ENCODE measurements at places on chromosomes 6 and 20.

DNA sequence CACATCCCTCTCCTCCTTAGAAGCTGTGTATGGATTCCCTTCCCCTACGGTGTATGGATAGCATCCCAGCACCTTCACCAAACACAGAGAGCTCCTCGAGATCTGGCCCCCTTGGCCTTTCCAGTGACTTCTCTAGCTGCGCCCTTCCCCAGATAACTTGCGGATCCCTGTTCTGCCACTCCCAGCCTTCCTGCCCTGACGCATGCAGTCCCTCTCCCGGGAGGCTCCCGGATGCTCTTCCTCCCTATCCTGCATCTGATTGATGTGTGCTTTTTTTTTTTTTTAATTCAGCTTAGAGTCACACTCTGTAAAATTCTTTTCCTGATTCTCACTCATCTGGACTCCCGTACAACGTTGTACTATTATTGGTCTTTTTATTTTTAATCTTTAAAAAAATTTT, 44.8 kb downstream of the GCNT2 start:
- DNase-seq: no peak

DNA sequence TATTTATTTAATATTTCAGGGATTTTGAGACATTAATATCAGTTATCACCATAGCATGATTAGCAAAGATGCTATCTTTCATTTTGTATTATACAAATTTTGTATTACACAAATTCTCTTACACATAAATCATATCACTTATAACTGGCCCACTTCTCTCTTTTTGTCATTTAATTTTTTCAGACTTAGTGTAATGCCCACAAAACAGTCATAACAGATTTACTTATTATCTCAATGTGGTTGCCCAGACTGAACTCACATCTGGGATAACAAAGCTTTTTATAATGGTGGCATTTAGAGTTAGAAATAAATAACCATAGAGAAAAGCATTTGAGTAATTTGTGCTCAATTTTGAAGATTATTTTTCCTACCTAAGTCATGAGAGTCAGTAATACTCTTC, 148.3 kb downstream of the TFAP2B start:
- DNase-seq: no peak

DNA sequence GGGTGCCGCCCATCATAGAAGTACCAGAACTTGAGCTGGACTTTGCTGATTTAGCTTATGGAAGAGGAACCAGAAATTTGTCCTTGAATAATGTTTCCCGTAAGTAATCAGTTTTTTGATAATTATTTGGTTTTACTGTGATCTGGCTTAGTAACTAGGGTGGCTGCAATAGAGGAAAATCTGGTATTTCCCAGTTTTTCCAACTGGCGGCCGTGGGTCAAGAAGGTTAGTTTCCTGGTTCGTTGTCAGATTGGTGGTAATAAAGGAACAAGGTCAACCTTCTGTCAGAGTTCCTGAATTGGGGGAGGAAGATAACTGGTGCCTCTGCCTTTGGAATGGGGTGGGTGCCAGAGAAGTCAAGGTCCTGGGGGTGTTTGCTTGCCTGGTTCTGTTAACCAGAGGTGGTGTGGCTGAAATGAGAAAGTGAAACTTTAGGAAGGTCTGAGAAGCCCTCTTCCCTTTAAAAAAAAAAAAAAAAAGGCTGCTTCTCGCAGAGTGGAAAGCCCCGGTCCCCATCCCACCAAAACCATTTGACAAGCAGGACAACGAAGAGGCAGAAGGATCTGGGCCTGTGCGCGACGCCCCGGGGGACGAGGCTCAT, at the start of gene CALHM6:
CALHM6 (plus strand) TSS at position 45 of the 601 bp plus-strand sequence; CDS start at position 600, 555 bp downstream.
- no peak for DNase-seq

DNA sequence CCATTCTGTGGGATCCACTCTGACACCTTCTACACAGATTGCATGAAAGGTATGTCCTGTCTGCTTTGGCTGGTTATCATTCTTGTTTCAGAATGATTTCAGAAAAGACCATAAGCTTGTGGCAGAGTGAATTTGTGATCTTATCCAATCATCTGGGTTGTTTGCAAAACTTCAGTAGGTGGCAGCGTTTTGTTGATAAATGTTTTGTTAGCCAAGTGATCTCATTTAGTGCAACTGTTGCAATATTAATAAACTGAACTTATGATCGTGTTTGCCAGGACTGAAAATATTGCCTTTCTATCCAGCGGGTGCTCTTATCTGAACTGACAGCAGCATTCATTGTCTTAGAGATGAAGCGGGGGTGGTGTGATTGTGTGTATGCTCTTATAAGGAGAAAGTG, 613.2 kb upstream of the NOX3 start:
- DNase-seq: no peak

DNA sequence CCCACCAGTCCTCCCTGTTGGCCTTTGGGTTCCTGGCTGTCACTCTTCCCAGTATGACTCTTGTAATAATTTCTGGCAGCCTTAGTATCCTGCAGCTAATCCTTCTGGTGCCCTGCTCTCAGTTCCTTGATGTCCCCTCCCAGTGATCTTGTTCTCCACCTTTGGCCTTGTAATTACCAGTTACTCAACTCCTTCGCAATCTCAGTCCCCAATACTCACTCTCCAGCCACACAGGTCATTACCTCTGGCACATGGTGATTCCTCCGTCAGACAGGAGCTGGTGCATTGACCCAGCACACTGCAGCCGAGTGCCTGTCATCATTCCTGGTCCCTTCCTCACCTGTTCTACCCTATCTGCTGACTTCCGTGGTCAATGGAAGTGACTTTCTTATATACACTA, 101.4 kb downstream of the FAM120B start:
- DNase-seq: no peak

DNA sequence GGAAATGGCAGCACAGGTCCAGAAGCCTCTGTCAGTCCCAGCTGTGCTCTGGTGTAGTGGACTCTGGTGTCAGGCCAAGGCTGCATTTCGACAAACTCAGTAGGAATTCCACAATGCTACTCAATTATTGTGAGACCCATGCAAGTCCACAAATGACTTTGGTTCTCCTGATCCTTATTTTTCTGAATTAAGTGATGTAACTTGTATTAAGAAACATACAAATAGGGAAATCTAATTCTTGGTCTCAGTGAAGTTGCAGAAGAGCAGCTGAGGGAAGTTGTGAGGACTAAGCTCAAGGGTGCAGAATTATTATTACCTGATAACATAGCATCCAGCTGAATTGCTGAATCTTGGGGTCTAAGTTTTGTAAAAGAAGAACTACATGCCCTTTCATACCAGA, 116.8 kb downstream of the MAFB start:
- DNase-seq: no peak

DNA sequence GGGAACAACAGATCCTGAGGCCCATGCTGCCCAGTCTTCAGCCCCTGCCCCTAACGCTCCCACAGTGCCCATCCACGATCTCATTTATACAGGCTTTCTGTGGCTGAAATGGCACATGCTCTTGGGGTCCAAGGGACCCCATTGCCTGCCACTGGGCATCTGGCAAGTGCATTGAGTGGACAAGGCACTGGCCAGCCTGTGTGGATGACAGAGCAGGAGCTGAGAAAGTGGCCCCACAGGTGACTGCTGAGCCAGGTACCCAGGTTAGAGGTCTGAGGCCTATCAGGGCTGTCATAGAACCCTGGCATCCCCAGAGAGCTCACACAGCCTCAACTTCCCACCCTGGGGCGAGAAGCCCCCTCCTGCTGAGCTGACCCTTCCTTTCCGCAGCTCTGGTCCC, 86.0 kb upstream of the NXT1 start:
- DNase-seq: no peak

GRCh38 chr20:57749869-57750268, 40.1 kb upstream of the PMEPA1 start:
- no peak for DNase-seq

GRCh38 chr20:11890331-11891076, 27.2 kb upstream of the BTBD3 start:
- no peak for DNase-seq

DNA sequence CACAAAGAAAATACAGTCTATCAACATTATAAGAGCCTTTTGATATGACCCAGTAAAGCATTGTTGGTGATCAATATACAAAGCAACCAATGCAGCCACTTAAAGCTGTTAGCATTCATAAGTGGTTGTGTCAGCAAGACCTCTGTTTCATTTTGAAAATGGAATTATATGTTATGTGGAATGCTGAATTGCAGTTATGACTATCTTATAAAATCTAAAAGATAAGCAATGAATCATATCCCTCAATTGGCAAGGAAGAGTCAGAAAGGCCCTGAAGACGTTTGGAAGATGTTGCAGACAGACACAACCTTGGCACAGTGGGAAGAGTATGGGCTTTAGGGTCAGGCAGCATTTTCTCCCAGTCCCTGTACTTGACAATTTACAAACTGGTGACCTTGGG, 93.8 kb upstream of the RNF217 start:
- no peak for DNase-seq

- no peak for DNase-seq
These were observed 235.0 kb downstream of the HTR1B start for GRCh38 chr6:77228279-77228678.

- no peak for DNase-seq
These were observed 148.3 kb downstream of the HACE1 start for GRCh38 chr6:104711371-104711770.

GRCh38 chr20:29741894-29742698, 1515.4 kb upstream of the DEFB115 start:
- DNase-seq: no peak

DNA sequence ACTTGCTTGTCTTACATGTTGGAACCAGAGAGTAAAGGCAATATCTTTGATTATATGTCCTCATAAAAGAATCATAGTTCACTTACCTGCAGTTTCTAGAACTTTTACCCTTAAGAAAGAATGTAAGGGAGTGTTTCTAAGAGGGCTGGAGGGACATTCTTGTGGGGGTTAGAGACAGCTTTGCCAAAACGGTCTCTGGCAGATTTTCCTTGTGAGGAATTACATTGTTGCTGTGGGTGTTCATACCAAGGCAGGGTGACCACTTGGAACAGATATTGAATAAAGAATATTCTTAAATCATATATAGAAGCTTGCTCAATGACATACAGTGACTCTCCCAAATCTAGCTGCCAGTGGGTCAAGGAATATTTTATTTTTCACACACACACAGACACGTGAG, 517.6 kb upstream of the SOX4 start:
- DNase-seq: no peak

GRCh38 chr6:4664117-4664626, 112.0 kb upstream of the CDYL start:
- DNase-seq: no peak

DNA sequence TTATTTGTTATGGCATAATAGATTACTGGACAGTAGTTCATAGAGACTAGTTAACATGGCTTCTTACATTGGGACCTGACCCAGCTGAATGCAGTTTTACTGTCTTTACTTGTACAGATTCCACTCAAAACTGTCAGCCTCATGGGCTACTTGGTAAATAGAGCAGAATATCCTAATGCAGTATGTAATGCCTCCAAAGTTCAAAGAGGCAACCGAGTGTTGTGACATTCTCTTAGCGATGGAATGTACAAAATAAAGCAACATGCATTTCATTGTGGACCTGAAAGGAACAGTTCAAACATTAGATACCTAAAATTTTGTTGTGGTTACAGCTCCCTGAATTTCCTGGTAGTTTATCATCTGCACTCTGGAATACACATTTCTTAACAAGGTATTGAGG, 29.1 kb upstream of the RGS17 start:
- no peak for DNase-seq

DNA sequence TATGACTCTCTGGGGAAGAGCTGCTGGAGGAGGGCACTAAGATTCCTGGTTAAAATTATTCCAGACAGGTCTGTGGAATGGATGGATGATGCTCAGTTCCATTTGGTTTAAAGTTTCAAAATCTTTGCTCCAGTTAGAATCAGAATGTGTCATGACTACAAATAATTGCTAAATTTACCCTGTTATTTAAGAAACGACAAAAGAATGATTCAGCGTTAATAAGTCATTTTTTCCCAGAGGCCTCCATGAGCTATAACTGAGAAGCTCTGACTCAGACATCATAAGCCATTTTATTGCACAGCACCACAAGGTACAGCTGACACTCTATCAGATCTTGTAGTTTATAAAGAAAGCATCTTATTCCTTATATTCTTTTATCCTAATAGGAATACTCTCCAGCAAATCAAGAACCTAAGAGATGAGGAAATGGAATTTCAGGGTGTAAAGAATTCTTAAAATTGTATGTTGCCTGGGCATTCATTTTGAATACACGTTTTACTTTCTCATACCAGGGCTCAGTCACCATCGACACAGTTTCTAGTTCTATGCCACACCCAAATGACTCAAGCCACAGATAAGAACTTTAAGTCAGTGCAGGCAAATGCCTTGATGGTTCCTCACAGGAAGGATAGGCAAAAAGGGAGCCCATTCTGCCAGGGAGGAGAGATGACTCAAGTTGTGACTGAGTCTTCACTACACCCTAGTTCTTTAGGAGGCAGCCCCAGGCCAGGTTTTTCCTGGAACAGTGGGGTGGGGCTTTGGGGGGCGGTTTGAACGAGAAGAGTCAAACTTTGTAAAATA, 636.0 kb downstream of the MMUT start:
- no peak for DNase-seq

DNA sequence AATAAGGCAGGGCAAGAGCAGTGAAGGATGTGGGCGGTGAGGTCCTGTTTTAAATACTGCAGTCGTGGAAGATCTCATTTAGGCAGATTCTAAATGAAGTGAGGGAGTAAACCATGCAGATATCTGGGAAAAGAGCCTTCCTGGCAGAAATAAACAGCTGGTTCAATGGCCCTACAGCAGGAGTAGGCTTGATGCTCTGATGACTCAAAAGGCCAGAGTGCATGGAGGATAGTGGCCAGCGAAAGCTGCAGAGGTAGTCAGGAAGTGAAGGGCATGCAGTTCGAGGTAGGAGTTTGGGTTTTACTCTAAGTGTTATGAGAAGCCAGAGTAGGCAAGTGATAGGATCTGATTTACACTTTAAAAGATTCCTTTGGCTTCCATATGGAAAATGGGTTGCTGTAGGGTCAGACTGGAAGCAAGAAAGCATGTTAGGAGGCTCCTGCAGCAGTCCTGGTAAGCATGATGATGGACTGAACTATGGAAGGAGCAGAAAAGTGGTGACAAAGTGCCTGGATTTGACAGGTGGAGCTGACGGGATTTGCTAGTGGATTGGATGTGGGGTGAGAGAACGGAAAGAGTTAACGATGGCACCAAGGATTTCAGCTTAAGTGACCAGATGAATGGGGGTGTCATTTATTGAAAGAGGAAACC, 150.0 kb downstream of the GJA10 start:
- DNase-seq: no peak

DNA sequence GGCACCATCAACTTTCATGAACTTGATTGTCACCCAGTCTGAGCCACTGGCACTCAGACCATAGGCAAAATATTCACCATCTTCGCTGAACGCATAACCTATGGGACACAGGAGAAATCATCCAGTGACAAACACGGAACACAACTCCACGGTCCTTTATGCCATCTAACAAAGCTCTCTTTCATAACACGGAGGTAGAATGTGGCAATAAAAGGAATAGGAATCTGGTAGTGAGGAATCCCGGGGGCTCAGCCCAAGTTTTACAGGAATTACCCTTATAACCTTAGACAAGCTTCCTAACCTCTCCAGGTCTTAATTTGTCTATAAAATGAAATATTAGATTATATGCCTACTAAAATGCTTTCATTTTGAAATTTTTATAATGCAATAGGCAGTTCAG, 29.4 kb downstream of the PREP start:
- no peak for DNase-seq

- DNase-seq: no peak
These were observed 250.6 kb downstream of the SAMD5 start for GRCh38 chr6:147759093-147759492.

Data from CD4-positive, alpha-beta T cell (primary cell).